ENCODE measurements at places on chromosomes 2 and 18.

- no peak for DNase-seq
Observed at GRCh38 chr2:5942204-5942603, 250.0 kb downstream of the SOX11 start.

DNA sequence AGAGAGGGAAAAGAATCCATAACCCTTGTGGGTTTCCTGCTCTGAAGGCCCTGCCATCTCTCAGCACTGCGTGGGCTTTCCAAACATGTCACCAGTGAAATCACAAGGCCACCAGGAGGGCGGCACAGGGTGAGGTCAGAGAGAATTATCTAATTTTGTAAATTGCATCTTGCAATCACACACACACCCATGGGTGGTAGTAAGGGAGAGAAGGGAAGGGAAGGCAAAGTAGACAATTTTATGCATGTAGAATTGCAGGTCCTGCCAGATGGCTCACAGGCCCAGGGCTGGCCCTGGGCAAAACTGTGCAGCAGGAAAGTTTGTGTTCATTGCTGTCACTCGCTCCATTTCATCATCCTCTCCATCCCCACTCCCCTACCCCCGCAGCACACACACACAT is 21.0 kb upstream of the ZBTB7C start:
- no peak for DNase-seq

- no peak for DNase-seq
Observed at GRCh38 chr2:134109725-134110124, 144.1 kb upstream of the MGAT5 start.

DNA sequence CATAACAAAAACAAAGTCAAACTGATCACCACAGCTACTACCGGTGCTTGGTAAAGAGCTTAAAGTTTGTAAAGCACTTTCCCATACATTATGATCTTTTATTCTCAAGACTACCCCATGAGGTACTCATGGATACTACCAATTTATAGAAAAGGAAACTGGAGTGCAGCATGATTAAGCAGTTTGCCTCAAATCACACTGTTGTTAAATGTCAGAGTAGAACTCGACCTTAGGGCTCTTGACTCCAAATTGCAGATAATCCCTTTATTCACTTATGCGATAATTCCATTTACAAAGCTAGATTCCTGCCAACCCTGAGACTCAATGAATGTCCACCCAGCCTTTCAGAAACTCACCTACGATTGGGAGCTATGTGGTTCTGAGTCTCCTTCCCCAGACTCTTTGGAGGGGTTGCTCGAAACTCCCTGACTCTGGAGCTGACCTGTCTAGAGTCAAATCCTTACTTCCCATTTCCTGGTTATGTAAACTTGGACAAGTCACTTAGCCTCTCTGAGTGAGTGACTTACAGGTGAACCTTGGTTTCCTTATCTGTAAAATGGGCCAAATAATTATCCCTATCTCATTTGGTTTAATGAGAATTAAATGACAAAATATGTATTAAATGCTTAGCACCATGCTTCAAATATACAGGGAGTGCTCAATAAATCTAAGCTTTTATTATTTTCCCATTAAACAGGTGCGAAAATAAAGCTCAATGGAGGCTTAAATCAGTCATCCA is 47.4 kb downstream of the PSD4 start:
- no peak for DNase-seq

DNA sequence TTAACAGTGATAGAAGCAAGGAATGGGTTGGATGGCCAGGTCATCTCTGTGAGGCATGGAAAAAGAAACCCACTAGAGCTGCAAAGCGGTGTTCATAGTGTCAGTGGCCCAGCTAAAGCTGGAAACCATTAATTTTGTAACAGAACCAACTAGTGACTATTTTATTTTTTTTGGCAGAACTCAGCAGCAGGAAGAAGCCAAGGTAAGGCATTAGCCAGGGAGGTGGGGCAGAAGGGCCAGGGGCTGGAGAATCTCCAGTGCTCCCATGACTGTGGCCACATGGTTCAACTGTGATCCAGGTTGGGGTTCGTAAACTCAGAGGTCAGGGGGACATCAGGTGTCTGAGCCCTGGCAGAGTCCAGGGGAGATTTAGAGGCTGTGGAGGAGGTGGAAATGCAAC is 25.9 kb upstream of the YES1 start:
- no peak for DNase-seq

- no peak for DNase-seq
Observed at GRCh38 chr2:218010140-218010983, 7.6 kb upstream of the TNS1 start.

GRCh38 chr2:136323935-136324334 is 206.0 kb upstream of the CXCR4 start:
- no peak for DNase-seq

DNA sequence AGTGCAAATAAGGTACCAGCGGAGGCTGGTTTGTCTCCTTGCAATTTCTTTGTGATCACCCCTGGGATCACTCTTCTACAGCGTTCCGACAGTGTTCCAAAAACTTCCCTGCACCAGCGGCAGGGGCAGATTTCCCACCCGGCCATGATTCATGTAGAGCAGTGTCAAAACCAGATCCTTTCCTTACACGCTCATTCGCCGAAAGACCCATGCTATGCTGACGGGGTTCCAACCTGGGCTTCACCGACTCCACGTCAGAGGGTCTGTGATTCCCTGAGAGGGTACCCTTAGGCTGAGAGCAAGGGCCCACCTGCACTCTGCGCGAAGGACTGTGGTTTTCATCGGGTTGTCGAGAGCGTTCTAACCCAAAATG is 423 bp upstream of the TTC27 start:
- DNase-seq = peak; percentile 3

- DNase-seq = no peak
Observed at GRCh38 chr2:135821190-135821589, 15.8 kb downstream of the LCT start.

GRCh38 chr18:12883372-12883683 is 709 bp downstream of the PTPN2 start:
- DNase-seq = no peak

- no peak for DNase-seq
Observed at GRCh38 chr2:122815120-122815519, 1059.7 kb downstream of the TSN start.

GRCh38 chr18:33154049-33154448 is 286.5 kb downstream of the CCDC178 start:
- no peak for DNase-seq

GRCh38 chr18:2009942-2010697 is 561.2 kb downstream of the METTL4 start:
- no peak for DNase-seq

- DNase-seq = no peak
Observed at GRCh38 chr2:73172963-73173362, 29.4 kb upstream of the NOTO start.

DNA sequence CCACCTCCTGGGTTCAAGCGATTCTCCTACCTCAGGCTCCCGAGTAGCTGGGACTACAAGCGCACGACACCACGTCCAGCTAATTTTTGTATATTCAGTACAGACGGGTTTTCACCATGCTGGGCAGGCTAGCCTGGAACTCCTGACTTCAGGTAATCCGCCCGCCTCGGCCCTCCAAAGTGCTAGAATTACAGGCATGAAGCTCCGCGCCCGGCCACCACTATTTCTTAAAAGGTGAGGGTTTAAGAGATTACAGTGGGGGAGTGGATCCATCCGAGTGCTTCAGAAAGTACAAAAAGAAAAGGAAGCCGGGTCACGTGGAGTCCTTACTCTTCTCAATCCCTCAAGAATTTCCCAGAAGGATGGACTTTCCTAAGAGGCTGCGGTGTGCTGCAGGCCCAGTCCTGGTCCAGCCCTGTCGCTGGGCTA is 146.9 kb downstream of the ANKRD44 start:
- DNase-seq = no peak

DNA sequence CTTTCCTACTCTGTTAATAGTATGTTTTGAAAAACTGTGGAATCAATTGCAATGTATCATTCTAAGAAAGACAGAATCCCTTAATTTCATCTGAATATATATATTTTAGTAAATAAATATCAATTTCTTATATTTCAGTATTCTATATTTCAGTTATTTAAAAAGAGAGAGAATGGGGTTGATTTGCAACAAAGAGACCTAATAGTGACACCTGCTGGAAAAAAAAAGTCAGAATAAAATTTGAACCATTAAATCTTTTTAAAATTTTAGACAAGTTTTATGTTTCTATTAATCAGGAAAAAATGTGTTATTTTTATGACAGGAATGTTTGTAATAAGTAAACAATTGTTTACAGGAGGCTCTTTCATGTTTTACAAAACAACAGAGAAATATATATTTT is 20.7 kb upstream of the CCNT2 start:
- DNase-seq = no peak

DNA sequence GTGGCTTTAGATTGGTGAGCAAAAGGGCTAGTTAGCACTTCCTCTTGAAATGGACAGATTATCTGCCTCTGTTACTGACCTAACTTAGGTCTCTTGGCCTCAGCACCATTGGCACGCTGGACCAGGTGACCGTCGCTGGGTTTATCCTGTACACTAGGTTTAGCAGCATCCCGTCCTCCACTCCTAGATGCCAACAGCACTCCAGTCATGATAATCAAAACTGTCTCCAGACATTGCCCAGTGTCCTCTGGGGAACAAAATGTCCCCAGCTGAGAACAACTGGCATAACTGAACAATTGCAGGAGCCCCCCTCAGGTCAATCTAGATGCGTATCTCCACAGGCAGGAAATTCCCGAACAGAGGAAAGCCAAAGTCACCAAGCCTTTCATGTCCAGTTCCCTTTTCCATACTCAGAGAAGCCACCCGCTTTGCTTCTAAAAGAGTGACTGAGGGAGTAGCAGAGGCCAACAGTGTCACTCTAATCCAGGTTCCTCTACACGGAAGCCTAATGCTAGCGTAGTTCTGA is 27.3 kb downstream of the E2F6 start:
- DNase-seq = no peak

DNA sequence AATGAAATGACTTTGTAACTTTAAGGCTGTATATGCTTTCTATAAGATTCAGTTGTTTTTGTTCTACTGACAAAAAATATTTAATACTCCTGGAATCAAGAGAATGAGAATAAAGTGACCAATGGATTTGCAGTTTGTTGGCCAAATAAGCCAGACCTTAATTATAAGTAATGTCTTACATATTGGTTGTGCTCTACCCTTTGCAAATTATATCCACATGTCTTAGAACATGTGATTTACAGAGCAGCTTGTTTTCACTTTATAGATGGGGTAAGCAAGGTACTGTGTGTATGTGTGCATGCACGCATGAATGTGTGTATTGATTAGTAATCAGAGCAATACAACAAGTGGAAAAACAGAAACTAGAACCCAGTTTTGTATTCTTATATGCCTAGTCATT is 59.1 kb downstream of the RMDN2 start:
- no peak for DNase-seq

GRCh38 chr2:65030476-65031332 is 25.5 kb upstream of the CEP68 start:
- no peak for DNase-seq

- DNase-seq = no peak
Observed at GRCh38 chr18:79333046-79333445, 62.7 kb upstream of the NFATC1 start.

- no peak for DNase-seq
Observed at GRCh38 chr2:80546766-80547165, 242.2 kb upstream of the LRRTM1 start.

DNA sequence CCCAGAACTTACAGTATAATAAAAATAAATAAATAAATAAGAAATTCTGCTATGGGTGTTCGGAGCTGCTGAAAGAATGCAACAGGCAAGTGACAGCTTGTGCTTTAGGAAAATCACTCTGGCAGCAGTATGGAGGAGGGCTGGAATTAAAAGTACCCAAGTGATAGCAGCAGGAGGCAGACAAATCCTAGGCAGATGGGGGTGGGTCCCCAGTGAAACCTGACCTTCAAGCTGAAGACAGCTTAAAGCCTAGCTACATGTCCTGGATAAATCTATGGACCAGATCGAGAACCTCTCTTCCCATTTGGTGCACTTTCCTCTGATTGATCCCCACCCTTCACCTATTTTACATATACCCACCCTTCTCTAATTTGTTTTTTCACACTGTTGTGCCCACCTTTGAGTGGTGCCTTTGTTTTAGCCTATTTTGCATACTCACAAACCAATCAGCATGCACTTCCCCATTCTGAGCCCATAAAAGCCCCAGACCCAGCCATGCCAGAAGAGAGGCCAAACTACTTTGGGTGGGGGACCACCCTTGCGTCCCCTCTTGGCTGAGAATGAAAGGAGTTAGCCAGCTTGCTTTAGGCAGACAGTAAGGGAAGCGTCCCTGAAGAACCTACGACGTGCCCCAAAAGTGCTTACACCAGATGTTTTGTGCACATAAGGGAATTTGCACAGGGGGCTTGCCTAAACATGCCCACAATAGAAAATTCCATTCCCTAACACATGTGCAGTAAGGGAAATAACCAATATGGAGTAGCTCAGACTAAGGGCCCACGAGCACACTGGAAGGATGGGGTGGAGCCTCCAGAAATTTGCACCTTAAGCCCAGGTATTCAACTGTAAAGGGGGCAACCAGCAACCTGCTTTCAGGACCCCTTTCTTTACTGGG is 3.0 kb downstream of the METTL8 start:
- DNase-seq = no peak

DNA sequence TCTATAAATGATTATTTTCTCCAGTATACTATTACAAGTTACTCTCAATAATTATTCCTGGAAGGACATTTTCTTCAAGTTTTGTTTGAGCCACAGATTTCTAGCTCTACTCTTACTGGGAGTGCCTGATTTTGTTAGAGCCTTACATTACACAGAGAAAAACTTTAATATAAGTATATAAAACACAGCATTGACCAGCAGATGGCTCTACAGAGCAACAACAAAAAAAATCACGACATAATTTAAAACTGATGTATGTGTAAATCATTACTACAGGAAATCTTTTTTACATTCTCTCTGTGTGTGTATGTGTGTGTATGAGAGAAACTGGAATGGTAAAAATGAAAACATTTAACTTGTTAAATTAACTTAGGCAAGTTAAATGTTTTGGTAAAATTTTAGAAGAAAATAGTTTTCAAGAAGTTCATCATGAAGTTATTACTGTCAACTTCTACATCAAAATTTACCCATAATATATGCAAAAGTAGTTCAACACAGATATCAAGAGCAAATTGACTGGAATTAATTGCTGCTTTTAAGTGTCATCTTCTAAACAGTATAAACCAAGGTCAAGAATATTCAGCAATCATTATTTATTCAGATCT is 103.3 kb downstream of the MDH1 start:
- DNase-seq = no peak

GRCh38 chr2:181563101-181563692 is 93.7 kb downstream of the CERKL start:
- DNase-seq = no peak

DNA sequence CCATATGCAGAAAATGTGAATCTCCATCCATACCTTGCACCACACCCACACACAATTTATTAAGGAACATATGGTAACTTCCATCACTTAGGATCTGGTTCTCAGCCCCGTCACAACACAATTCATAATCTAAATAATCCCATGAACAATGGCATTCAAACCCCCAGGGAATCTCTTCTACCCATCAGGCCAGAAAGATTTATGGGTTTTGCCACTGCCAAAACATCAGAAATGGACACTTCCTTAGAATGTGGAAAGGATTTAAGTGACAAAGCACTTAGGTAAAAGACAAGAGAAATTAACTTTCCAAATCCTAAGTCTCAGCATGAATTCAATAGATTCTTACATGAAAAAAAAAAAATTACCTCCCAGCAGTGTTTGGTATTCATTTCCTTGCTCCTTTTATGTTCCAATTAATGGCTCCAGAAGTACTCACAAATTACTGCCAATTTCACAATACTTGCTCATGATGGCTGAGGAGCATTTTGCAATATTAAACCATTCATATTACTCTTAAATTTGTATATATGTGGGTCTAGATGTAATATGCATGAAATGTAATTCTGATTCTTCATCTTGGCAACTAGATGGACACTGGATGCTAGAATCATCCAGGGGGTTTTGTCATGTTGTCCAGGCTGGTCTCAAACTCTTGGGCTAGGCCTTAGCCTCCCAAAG is 56.5 kb upstream of the TMEM247 start:
- DNase-seq = no peak

All from activated CD8-positive, alpha-beta memory T cell treated with anti-CD3 and anti-CD28 coated beads for 1 hour (primary cell).